ENCODE measurements at places on chromosomes 7 and 10.

DNA sequence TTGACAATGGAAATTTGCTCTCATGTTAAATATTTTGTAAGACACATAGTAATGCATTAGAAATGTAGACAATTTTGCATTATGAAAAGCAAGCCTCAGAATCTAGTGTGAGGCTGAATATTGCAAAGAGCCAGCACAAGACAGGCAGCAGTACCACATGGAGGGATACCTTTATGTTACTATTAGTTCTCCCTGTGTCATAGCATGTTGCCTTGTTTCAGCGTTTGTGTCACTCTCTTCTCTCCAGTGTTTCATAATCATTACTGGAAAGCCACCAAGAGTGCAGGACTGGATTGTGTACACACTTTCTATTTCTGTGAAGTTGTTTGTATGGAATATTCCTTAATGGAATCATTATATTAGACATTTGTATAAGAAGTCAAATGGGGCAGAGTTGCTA, 8.5 kb downstream of the AHR start:
- H3K36me3 ChIP-seq: no peaks in the 10 kb centered on the region
- no peaks in the 10 kb centered on the region for H3K27me3 ChIP-seq
- peak overlapping the region; percentile 66 for H3K27ac ChIP-seq
- peaks cover 52% of the 10 kb centered on the region for H3K4me1 ChIP-seq
- no peak for DNase-seq

DNA sequence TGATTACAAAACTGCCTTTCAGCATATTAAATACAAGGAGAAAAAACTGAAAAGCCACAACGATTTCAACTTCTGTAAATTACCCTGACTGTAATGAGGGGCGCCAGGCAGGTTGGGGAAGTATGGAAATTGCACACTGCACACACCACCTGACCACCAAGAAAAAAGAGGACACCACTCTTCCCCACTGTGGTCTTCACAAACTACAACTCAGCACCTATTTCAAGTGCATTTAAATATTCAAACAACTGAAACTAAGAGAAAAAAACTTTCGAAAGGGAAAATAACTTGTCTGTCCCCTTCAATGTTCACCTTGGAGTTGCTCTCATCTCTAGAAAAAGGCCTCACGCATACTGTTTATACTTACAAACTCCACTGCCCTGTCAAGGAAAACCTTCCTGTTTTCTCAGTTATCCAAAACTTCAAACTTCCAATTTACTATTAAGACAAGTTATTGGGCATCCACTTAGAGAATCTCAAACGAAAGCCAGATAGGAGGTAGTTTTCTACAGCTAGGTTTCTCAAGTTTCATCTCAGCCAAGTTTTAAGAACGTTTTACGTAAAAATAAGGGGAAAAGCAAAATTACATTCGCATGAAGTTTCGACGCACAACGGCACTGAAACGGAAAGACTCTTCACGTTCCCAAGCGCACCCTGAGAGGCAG, 1.4 kb downstream of the LARP4B start:
- no peak for DNase-seq
- peak overlapping the region; percentile 67 for H3K27ac ChIP-seq
- H3K27me3 ChIP-seq: no peaks in the 10 kb centered on the region
- H3K4me3 ChIP-seq: peak overlapping the region; percentile 78
- H3K4me1 ChIP-seq: peaks cover 56% of the 10 kb centered on the region
- H3K36me3 ChIP-seq: no peaks in the 10 kb centered on the region

- peaks cover 44% of the 10 kb centered on the region for H3K4me1 ChIP-seq
- no peaks in the 10 kb centered on the region for H3K27me3 ChIP-seq
- peak; percentile 61 for DNase-seq
These were observed 728 bp downstream of the PARD3 start for GRCh38 chr10:34814223-34814912.

GRCh38 chr10:80284522-80284921, 4.9 kb downstream of the MAT1A start:
- H3K36me3 ChIP-seq: no peaks in the 10 kb centered on the region
- DNase-seq: no peak
- no peak overlapping the region for H3K4me3 ChIP-seq
- H3K27me3 ChIP-seq: no peaks in the 10 kb centered on the region

DNA sequence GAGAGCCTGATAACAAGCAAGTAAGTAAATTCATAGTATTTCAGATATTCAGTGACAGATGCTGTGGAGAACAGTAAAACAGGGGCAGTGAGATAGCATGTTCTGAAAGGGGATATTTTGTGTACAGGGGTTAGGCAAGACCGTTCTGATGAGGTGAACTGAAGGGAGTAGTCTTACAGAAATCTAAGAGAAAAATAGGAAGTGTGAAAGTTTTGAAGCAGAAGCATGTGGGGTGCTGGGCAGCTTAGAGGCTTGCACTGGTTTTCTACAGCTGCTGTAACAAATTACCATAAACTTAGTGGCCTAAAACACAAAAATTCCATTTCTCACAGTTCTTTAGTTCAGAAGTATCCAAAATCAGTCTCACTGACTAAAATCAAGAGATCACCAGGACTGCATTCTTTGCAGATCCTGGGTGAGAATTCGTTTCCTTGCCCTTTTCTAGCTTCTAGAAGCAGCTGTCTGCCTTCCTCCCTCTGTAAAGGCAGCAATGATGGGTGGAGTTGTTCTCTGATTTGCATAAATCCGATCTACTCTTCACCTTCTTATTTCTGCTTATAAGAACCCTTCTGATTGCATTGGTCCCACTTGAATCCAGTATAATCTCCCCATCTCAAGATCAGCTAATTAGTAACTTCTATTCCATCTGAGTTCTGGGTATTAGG, 7.5 kb upstream of the KLF14 start:
- no peaks in the 10 kb centered on the region for H3K36me3 ChIP-seq
- H3K4me1 ChIP-seq: no peaks in the 10 kb centered on the region
- DNase-seq: no peak
- no peak overlapping the region for H3K27ac ChIP-seq
- H3K27me3 ChIP-seq: peaks cover 36% of the 10 kb centered on the region

DNA sequence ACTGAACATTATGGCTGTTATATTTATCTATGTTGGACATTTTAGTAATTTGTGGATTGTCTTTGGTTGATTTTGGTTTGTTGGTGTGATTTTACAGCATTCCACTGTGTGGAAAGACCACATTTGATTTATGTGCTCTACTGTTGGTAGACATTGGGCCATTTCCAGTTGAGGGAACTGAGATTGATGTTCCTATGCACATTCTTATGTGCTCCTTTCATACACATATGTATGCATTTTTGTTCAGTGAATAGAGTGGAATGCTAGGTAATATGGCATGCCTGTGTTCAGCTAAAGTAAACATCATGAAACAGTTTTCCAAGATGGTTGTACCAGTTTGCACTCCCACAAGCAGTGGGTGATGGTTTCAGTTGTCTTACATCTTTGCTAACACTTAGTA, 15.1 kb downstream of the CACNB2 start:
- no peak for DNase-seq
- H3K4me1 ChIP-seq: peaks cover 5% of the 10 kb centered on the region
- H3K36me3 ChIP-seq: no peaks in the 10 kb centered on the region

DNA sequence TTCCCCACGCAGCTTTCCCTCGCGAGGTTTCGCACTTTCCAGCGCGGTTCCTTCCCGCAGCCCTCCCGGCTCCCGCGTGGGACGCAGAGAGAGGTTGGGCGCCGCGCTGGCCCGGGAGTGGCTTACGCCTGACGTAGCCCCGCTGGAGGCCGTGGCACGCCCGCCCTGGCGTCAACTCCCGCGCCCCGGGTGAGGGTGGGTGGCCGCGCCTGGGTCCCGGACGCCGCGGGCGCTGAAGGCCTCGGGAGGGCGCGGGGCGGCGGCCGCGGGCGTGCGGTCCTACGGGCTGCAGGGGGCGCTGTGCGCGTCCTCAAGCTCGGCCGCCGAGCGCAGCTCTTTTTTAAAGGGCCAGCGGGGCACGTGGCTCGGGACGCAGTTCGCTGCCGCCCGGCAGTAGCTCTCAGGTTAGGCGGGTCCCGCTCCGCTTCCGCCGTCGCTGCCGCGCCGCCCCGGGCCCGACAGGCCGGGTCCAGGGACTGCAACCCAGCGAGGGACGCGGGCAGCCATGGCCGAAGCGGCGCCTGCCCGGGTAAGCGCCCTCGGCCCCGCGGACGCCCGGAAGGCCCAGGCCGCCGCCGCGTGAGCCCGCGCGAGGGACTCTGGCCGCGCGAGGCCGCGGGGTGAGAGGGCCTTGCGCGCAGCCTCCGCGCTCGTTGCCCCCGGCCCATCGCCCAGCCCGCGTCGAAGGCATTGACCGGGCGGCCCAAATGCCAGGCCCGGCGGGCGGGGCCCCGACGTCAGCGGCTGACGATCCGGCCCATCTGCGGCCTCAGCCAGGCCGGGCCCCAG, at the start of gene ZNF783:
TSS of gene ZNF783 (plus strand) at position 368 of the 789 bp plus-strand sequence. CDS start at position 506, 138 bp downstream.
- no peaks in the 10 kb centered on the region for H3K27me3 ChIP-seq
- H3K4me3 ChIP-seq: peak within 1 kb of the TSS; percentile 59
- peaks cover 19% of the 10 kb centered on the region for H3K36me3 ChIP-seq
- peak within 1 kb of the TSS; percentile 87 for H3K27ac ChIP-seq
- peaks cover 7% of the 10 kb centered on the region for H3K4me1 ChIP-seq

DNA sequence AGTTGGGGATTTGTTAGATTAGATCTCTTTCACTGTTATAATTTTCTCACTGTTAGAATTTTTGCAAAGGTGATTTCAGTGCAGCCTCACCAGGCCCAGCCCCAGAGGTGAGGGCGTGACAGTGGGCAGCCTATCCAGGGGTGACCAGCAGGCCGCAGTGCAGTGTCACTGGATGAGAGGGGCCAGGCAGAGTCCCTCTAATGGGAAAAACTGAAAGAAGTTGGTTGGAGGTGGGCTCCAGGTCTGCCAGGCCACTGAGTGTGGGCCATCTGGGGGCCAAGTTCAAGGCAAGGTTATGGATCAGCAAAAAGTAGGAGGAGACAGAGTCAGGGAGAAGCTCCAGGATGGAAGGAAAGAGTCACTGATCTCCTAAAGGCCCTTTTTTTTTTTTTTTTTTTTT, 90.5 kb upstream of the SDK1 start:
- no peaks in the 10 kb centered on the region for H3K36me3 ChIP-seq
- H3K4me1 ChIP-seq: no peaks in the 10 kb centered on the region
- no peak overlapping the region for H3K27ac ChIP-seq
- no peaks in the 10 kb centered on the region for H3K27me3 ChIP-seq

DNA sequence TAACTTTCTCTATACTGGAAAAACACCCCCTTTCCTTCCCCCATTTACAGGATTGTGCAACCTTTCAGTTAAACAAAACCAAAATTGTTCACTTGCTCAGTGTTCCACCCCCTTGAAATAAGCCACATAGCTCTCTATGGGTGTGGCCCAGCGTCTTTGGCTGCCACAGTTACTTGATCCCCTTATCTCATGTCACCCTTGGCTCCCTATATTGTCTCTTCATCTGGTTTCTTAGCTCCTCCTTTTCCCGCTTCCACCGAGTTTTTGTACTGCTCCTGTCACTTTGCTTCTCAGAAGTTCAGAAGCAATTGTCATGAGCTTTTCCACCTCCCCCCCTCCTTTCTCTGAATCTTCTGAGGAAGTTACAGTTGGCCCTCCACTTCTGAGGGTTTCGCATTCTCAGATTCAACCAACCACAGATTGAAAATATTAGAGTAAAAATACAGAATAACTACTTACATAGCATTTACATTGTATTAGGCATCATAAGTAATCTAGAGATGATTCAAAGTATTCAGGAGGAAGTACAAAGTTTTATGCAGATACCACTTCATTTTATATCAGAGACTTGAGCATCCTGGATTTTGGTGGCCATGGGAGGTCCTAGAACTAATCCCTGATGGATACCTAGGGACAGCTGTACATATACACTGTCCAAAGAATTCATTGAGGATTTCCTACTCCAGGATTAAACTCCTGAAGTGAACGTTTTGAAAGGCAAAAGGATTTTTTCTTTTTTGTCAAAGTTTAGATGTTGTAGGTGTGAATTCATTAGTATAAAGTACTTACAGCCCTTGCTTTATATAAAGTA, 60.4 kb downstream of the ADD3 start:
- peak; percentile 57 for DNase-seq
- no peaks in the 10 kb centered on the region for H3K27me3 ChIP-seq
- peaks cover 31% of the 10 kb centered on the region for H3K4me1 ChIP-seq
- H3K36me3 ChIP-seq: no peaks in the 10 kb centered on the region
- no peak overlapping the region for H3K4me3 ChIP-seq

DNA sequence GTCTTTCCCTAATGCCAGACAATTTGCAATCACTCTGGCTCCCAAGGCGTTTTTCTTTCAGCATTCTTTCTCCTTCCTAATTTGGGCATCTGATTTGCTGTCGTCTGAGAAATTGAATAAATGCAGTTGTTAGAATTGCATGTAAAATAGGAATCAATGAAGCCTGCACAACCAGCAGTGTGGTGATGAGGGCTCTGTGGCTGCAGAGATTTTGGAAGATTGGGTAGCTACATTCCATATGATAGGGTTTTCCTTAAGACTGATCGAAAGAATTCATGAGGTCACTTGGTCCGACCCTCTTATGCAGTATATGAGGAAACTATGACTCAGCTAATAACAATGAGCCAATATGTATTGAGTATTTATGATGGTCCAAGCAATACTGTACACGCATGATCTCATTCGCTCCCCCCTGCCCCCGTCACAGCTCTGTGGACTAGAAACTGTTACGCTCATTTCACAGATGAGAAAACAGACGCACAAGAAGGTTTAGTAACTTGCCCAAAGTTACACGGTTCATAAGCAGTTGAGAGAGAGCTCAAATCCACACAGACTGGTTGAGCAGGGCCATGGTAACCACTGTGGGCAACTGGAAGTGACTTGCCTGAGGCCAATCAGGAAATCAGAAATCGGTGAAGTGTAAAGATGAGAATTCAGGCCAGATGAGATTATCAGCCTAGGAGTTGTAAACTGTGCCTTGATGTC, 527.2 kb downstream of the GATA3 start:
- no peak for DNase-seq
- H3K27ac ChIP-seq: no peak overlapping the region
- H3K4me1 ChIP-seq: no peaks in the 10 kb centered on the region
- no peaks in the 10 kb centered on the region for H3K36me3 ChIP-seq
- H3K4me3 ChIP-seq: no peak overlapping the region
